Kasumi-1 (cell line): ENCODE measurements at places on chromosomes 5 and 9.

GRCh38 chr9:37082214-37082765 is 38.1 kb upstream of the ZCCHC7 start:
- DNase-seq = no peak

DNA sequence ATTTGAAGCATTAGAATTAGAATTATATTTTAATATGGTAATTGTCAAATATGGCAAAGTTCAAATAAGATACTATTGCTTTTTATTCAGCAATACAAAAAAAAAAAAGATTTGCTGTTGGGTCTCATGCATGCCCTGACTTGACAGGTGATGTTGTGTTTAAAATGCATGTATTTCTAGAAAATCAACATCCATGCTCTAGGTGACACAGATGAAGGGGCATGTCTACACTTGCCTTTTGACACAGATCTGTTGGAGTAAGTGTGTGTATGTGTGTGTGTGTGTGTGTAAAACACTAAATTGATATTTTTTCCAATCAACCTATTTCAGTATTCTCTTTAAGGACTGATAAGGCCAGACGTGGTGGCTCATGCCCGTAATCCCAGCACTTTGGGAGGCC is 38.1 kb upstream of the SMARCA2 start:
- no peak for DNase-seq

GRCh38 chr5:54514291-54514690 is 3.3 kb upstream of the SNX18 start:
- DNase-seq = no peak

GRCh38 chr5:76475936-76476335 is 72.9 kb downstream of the IQGAP2 start:
- DNase-seq = no peak

DNA sequence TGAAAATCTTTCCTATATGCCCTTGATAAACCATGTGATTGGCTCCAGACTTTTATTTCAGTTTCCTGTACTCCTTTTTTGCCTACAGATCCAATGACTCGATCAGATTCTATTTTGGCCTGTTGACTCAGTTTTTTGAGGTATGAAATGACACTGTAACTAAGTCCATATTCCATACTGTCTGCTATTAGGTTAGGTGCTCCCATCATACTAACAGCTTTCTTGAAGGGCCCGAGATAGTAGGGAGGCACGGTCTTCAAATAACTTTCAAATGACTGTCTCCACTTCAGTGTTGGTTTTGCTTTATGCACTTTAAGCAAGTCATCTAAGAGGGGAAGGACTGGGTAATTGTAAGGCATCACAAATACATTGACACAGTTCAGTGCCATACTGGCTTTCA is 295.4 kb upstream of the DAB2 start:
- DNase-seq = no peak

- no peak for DNase-seq
These were observed 86.3 kb upstream of the PJA2 start for GRCh38 chr5:109496112-109496511.

GRCh38 chr5:79727451-79728355 is 38.1 kb downstream of the CMYA5 start:
- no peak for DNase-seq
